ENCODE measurements at places on chromosomes 7 and 10.

GRCh38 chr7:141042222-141043193, 27.8 kb upstream of the MRPS33 start:
- no peak for DNase-seq

DNA sequence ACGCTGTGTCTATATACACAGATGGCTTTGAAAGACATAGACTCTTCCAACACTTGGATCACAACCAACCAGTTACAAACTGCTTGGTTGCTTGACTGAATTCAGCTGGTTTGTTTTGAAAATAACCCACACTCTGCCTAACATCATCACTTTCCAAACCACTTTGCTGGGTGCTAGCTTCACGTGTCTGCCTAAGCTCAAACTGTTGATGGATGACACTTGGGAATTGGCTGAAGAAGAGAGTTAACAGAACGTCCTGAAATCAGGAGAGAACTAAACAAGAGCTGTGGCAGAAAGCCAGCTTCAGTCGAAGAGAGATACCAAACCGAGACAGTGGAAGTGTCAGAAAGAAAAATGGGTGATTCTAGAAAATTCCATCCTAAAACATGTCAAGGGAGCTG, 420.8 kb upstream of the AUTS2 start:
- no peak for DNase-seq

GRCh38 chr7:134276951-134277350, 39.8 kb downstream of the SLC35B4 start:
- DNase-seq: no peak

DNA sequence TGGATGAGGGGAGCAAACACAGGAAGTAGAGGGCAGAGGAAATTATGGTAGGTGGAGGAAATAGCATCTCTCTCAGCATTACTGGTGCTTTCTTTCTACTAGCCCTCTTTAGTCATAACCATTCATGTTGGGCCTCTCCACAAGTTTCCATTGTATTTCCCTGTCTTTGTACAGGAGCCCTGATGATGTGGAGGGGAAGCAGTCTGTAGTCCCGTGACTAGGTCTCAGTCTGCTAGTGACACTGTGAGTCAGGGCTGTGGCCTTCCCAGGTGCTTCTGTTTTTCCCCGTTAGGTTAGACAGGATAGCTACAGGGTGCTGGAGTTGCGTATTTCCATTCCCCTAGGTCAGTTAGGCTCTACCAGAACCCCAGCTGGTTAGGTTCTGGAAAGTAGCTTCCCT, 82.9 kb upstream of the NAMPT start:
- no peak for DNase-seq

GRCh38 chr10:124059551-124059950, 33.8 kb downstream of the CHST15 start:
- DNase-seq: no peak

DNA sequence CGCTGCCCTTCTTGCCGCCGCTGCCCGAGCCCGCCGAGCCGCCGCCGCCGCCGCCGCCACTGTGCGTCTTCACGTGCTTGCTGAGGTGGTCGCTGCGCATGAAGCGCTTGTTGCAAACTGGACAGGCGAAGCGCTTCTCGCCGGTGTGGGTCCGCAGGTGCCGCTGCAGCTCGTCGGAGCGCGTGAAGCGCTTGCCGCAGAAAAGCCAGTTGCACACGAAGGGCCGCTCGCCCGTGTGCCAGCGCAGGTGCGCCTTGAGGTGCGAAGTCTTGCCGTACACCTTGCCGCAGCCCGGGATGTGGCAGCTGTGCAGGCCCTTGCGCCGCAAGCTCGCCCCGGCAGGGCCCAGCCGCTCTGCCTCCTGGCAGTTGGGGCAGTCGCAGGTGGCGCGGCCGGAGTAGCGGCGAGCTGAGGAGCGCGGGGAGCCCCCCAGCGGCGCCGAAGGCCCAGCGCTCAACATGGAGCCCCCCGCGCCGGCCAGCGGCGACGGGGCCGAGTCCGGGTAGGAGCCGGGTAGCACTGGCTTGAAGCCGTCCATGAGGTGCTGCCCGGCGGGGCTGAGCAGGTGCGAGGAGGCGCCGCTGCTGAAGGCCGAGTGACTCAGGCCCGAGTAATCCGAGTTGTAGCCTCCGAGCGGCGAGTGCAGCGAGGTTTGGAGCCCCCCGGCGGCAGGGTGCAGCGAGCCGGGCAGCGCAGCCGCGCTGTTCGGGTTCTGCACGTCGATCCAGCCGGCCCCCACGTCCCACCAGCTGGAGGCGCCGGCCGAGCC, 2.1 kb downstream of the SP8 start:
- DNase-seq: no peak

- no peak for DNase-seq
Measured at GRCh38 chr7:47373871-47374451, 207.9 kb downstream of the TNS3 start.

DNA sequence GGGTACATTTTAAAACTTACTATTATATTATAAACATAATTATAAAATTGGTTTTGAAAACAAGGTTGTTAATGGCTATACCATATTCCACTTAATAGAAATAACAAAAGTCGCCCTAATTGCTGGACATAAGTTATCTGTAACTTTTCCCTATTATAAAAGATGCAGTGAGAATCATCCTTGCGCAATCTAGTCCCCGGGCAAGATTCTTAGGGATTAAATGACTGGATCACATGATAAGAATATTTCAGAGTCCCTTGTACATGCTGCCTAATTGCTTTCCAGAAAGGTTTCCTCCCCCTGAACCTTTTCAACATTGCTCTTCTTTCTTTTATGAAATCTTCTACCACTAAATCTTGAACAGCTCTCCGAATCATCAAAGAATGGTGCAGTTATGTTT, 479.8 kb upstream of the MKI67 start:
- DNase-seq: no peak

DNA sequence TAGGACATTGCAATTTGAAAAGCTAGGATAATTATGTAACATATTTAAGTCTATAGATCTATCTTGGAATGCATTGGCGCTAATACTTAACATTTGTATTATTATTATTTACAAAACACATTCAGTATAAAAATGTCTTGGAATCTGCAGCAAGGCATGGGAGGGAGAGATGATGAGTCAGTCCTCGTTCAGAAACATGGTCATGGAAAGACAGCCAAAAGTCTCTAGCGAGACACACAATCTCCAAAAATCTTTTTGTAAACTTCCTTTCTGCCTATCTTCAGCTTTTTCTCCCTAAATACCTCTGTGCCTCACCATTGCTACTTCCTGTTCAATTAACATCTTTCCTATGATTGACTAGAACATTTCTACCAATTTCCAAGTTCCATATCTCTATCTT, 188.4 kb upstream of the CACNA2D1 start:
- DNase-seq: no peak

- DNase-seq: no peak
Measured at GRCh38 chr7:74455928-74456327, 2.2 kb downstream of the GTF2IRD1 start.

DNA sequence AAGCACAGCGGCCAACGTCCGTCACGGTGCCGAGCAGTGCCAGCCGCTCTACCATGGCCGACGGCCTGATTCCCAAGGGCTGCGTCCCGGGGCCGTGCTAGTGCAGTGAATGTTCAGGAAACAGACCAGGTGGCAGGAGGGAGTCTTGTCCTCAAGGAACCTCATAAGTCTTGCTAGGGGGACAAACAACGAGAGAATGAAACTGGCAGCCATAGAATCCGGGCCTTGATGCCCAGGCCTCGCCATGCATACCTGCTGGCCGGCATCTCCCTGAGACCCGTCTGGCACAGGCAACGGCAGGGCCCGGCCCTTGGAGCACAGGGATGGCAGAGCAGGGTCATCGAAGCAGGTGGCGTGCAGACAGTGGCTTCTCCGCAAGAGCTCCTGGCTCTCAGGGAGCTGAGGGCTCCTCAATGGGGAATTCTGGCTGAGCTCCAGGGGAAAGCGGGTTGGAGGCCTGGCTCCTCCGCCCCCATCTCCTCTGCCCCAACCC, 58.8 kb downstream of the DIP2C start:
- DNase-seq: no peak

DNA sequence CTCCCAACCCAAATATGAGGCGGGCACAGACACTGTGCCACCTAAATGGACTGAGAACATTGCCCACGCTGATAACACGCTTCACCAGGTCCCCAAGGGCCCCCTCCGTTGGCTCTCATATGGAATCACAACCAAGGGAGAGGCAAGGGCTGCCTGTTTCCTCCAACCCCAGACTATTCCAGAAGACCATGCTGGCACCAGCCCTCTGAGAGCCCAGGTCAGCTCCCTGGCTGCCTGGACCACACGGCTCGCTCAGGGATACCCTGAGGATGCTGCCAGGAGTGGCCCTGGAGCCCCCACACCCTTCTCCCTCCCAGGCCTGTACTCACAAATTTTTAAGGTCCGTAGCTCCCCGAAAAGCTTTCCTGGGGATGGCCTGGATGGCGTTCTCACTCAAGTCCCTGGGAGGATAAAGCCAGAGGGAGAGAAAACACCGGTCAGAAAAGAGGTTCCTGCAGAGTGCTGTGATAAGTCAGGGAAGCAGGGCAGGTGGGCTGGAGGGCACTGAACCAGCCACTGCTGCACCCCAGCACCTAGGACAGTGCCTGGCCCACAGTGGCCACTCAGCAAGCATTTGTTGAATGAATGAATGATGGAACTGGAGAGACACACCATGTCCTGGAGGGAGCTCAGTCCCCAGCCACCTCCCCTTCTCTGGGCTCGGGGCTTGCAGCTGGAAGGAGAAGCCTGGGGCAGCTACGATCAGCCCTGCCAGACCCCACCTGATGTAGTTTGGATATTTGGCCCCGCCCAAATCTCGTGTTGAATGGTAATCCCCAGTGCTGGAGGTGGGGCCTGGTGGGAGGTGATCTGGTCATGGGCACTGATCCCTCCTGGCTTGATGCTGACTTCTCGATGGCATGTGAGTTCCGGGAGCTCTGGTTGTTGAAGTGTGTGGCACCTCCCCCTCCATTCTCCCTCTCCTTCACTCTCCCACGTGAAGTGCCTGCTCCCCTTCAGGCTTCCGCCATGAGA, 119.8 kb downstream of the SLIT1 start:
- DNase-seq: no peak

GRCh38 chr10:95391581-95392216, 100.9 kb upstream of the PDLIM1 start:
- no peak for DNase-seq

GRCh38 chr10:113801569-113801968, 50.1 kb downstream of the PLEKHS1 start:
- DNase-seq: no peak

- no peak for DNase-seq
Measured at GRCh38 chr7:91780521-91780920, 100.0 kb downstream of the MTERF1 start.

DNA sequence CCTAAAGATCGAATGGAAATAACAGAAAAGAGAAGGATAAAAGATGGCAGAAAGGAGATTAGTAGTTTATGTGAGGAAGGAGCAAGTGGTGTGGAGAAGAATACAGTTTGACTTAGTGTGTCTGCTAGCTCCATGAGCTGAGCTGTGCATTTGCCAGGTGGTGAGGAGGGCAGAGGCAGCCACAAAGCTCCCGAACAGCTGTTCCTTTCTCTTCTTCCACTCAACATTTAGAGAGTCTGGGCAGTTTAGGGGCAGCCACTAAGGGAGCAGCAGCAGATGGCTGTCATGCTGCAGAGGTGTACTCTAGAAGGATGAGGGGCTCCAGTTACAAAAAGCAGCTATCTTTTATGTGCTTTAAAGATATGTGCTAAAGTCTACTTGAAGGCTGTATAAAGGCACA, 674.4 kb downstream of the GRM8 start:
- no peak for DNase-seq

DNA sequence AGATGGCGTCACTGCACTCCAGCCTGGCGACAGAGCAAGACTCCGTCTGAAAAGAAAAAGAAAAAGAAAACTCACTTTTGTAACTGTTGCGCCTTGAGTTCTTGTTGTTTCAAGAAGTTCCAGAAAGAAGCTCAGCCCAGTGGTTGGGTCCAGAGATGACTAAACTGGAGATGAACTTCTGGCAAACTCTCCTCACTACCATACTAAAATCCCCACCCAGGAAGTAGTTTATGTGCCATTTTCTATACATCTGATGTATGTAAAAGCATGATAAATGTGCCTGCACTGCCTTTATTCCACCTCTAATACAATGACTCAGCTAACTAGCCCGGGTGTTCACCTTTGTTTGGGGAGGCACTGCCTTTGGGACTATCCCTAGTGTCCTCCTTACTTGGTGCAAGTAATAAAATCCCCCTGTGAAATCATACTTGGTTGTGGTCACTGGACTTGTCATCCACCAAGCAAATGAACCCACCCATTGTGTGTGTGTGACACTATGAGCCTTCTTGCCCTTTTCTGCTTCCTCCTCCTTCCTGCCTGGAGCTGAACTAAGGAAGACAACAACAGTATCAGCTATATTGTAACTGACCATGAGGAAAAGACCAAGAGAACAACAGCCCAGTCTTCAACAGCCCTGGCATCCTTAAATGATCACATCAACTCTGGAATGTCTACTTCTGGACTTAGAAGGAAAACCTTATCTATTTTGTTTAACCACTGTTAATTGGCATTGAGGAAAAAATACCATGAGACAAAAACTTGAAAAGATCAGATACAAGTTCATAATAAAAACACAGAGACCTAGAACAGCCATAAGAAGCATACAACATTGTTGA, 33.6 kb downstream of the JMJD1C start:
- DNase-seq: no peak

DNA sequence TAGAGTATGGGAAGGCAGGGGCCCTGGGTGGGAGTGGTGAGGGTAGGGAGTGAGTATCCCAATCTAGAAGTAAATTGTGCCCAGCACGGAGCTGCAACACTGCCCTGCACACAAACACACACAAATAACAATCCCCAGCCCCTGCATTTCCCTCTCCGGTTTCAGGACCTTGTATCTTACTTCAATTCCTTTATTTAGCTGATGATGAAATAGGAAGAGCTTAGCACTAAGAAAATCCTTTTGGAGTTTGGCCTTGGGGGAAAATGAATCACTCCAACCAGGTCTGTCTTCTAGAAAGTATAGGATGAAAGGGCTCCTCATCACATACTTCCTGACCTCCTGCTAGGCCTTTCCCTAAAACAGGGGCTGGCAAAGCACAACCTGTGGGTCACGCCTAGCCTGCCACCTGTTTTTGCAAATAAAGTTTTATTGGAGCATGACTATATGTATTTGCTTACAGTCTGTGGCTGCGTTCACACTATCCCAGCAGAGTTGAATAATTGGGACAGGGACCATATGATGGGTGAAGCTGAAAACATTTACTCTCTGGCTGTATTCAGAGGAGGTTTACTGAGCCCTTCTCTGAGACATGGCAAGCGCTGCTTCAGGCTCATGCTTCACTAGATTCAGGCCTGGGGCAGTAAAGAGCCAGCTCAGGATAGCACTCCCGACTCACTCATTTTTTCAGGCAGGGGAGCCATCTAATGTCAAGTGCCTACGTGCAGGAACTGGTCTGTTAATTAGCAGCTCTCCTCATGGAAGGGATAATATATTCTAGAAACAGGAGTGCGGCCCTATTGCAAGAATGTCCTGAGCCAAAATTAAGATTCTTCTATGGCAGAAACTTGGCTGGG, 111.0 kb downstream of the EGFR start:
- DNase-seq: no peak

GRCh38 chr7:6423942-6424701, 23.6 kb downstream of the DAGLB start:
- DNase-seq: no peak

DNA sequence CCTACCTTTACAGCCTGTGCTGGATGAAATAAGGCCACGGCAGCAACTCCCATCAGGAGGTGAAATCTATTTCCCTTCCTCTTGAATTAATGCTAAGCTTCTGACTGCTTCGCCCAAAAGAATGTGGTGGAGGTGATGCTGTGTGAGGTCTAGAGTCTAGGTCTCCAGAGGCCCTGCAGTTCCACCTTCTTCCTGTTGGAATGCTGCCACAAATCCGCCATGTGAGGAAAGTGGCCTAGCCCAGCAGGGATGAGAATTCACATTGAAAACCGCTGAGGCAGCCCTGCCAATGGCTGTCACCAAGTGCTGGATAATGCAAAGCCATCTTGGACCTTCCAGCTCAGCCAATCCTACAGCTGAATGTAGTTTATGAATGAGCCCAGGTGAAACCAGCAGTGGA, 28.0 kb downstream of the RHOBTB1 start:
- DNase-seq: no peak
